ENCODE measurements at places on chromosomes 13 and 19.

DNA sequence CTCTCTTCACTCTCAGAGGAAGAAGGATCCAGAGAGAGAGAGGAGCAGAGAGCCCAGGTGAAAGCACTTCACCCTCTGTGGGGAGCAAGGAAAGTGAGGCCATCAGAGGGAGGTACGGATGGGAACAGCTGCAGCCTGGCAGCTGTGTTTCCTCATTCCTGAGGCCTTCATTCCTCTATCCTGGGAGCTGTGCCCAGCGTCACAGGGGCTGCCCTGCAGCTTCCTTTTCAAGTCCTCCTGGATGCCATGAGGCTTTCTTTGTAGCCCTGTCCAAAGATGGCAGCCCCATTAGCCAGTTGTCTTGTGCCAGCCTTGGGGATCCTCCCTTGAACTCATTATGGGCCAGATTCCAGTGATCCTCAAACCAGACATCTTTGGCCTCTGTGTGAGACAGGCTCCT is 76.8 kb upstream of the PCDH8 start:
- no peak for DNase-seq

- no peak for DNase-seq
These were observed 47.2 kb downstream of the SMARCA4 start for GRCh38 chr19:11007962-11008532.

DNA sequence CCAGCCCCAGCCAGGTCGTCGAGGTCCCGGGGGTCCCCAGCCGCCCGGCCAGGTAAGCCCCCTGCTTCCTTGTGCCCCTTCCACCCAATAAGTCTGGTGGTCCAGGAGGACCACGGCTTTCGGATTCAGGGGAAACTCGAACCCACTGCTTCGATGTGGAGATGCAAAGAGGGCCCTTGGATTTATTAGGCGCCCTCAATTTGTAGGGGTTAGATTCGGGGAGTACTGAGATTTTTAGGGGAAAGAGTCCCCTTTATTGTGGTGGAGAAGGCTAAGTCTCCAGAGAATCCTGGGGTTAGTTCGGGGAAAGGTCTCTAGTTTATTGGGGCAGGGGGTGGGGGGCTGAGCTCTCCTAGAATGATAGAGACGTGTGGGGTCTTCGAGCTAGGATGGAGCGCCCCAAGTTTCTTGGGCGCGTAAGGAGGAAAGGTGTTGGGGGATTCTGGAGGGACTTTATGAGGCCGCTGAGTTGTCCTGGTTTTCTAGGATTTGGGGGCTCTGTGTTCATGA is 3.8 kb upstream of the LTBP4 start:
- no peak for DNase-seq

DNA sequence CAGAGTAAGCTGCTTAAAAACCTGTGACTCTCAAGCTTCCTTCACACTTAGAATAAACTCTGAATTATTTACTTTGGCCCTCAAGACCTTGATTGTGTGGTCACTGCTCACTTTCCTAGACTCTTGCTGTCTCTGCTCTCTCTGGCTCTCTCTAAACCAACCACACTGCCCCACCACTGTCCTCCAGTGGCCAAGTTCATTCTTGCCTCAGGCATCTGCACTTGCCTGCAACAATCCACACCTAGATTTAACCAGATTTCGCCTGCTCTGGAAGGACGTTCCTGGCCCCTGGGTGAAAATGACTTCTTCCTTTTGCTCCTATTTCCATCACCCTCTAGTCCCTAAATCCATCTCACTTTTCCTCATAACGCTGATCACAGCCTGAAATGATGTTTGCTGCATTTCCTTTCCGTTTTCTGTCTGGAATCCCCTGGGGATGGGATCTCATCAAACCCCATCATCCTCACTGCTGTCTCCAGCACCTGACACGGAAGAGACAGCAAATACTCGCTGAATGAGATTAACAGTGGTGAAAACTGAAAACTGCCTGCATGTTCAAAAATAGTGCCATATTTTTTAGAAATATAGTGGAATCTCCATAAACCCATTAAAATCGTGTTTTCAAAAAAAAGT is 232.6 kb downstream of the UQCRFS1 start:
- no peak for DNase-seq

- no peak for DNase-seq
These were observed 374.6 kb upstream of the ARGLU1 start for GRCh38 chr13:106942563-106942962.

- no peak for DNase-seq
These were observed 1.2 kb upstream of the TMC4 start for GRCh38 chr19:54173951-54174834.

DNA sequence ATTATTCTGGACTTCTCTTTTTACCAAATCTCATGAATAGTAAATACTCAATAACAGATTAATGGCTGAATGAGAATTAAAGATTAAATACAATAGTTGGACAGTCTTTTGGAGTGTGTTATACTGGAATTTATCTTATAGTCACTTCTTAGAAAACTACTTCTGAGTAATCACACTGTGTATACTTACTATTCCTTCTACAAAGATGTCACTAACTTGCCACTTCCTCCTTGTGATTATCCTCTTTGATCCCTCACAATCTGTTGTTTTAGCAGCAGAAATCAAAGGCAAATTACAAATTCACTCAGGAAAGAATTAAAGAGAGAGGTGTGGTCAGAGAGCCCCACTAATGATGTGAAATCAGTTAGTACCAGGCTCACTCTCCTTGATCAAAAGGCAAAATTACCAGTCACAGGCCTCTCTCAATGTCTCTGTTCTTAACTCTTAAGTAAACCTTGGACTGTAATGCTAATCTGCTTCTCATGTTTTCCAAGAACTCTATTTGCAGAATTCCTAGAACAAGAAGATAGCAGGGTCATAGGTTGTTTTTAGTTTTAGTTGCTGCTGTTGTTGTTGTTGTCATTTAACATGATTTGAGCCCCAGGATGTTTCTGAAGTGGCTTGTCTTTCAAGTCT is 37.3 kb upstream of the FNDC3A start:
- no peak for DNase-seq

- no peak for DNase-seq
These were observed 52.5 kb downstream of the PDS5B start for GRCh38 chr13:32638739-32639138.

GRCh38 chr13:99657848-99658260 is 156.6 kb downstream of the TM9SF2 start:
- DNase-seq: no peak

- peak; percentile 42 for DNase-seq
These were observed 1531.7 kb upstream of the SPRY2 start for GRCh38 chr13:81872581-81872980.

DNA sequence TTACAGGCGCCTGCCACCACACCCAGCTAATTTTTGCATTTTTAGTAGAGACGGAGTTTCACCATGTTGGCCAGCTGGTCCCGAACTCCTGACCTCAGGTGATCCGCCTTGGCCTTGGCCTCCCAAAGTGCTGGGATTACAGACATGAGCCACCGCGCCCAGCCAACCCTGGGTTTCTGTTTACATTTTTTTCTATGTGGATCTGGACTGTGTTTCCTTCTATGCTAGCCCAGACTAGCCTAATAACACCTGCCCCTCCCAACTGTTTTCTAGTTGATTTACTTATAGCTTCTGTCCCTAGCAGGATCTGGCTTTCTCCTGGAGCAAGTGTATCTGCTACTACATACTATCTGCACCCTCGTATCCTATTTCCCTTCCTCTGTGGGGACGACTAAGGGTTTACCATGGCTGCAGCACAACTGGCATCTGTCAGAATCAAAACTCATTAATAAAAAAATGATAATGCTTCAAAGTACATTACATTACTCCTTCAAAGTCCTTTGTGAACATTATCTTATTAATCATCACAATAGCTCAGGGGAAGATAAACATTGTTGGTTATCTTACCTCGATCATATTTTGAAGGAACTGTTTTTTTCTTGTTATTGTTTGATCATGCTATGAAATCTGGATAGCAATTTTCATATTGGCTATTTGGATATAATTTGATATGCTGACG is 228.3 kb downstream of the KLF5 start:
- DNase-seq: no peak

GRCh38 chr13:108213946-108214345 is 1.4 kb downstream of the LIG4 start:
- DNase-seq: no peak

DNA sequence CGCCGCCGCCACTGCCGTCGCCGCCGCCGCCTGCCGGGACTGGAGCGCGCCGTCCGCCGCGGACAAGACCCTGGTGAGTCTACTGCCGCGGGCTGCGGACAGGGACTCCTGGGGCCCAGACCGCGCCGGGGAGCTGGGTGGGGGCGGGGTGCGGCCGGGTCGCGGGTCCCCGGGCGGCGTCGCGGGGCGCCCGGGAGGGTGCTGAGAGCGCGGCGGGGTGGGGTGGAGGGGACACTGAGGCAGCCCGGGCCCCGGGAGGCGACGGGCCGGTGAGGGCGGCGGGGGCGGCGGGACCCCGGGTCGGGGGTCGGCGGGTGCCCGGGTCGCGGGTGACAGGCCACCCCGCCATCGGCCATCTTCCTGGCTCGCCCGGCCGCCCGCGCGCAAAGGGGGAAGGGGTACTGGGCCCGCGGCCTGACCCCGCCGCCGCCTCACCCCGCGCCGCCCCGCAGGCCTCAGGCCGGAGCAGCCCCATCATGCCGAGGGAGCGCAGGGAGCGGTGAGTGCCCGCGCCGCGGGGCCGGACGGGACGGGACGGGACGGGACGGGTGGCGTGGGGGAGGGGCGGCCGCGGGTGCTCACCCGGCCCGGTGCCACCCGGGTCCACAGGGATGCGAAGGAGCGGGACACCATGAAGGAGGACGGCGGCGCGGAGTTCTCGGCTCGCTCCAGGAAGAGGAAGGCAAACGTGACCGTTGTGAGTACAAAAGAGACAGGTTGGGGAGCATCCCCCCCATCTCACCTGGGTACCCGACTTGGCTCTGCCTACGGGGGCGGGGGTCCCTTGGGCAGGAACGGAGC is 489 bp downstream of the CCNE1 start:
- DNase-seq: peak; percentile 45

- DNase-seq: no peak
These were observed 8.4 kb upstream of the ZNF587 start for GRCh38 chr19:57841122-57841763.

DNA sequence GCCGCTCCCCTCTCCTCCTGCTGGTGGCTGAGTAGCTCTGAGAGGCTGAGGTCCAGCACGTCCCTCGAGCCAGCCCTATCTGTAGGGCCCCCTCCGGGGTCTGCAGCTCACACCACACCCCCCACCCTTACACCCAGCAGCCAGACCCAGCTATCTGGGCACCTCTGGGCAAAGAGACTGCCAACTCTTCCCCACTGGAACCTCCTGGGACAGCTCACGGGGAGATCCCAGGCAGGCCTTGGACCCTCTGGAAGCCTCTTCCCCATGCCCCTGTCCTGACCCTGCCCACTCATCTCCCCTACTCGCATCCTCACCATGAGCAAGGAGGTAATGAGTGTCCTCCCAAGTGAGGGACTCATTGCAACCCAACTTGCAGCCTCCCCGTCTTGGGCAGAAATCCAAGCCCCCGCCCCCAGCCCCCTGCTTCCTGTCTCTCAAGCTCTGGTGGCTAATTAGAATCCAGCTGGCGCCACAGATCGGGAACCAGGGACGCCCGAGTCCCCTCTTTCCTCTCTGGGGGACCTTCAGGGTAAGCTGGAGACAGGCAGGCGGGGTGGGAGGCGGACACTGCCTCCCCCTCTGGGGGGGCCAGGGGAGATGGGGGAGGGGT is 22.1 kb downstream of the ADGRL1 start:
- no peak for DNase-seq

DNA sequence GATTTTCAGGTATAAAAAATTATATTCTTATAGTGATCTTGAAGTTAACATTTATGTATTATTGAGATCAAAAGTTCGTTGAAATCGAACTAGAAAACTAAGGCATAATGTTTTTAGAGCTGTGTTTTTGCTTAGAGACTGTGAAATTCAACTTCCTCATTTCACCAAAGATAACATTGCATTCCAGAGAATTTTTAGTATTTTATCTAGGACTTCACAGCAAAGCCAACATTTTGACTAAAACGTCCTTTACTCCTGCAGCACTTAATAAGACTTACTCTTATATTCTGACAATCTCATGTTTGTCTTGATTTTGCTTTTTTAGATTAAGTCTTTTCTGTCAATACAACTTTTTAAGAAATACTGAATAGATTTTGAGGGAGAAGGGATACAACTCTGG is 4.7 kb downstream of the KCTD4 start:
- DNase-seq: no peak

- no peak for DNase-seq
These were observed 316.3 kb downstream of the TBC1D4 start for GRCh38 chr13:75165543-75166230.

- peak; percentile 86 for DNase-seq
These were observed 958 bp downstream of the CA11 start for GRCh38 chr19:48644839-48645619.

- no peak for DNase-seq
These were observed 304.7 kb upstream of the KLF12 start for GRCh38 chr13:74438901-74439300.

GRCh38 chr13:113095146-113096051 is 10.2 kb upstream of the F7 start:
- peak; percentile 78 for DNase-seq

DNA sequence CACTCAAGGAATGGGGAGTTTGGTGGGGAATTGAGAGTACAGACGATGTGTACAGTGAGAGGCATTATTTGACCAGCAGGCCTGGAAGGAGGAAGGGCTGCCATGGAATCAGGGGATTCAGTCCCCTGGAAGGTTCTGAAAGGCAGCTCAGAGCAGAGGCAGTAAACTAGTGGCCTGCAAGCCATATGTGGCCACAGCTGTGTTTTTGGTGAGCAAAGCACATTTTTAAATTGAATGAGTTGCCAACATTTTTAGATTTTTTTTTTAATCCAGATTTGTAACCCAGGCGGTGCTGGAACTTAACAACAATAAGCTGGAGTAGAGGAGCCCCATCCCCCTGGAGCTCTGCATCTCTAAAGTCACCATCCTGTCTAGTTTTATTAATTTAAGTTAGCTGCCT is 95.3 kb upstream of the IPO5 start:
- DNase-seq: no peak

GRCh38 chr13:97030705-97031452 is 36.6 kb upstream of the OXGR1 start:
- DNase-seq: peak; percentile 20

DNA sequence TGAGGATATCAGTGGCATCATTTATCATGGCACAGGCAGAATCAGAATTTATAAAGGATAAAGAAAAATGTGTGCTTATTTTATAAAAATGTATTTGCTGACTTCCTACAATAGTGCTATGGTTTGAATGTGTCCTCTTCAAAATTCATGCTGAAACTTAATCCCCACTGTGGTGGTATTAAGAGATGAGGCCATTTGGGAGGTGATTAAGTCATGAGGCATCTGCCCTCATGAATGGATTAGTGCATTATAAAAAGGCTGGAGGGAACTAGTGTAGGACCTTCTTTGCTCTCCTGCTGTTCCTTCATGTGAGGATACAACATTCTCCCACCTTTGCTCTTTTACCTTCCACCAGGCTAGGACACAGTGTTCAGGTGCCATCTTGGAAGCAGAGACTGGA is 212.8 kb downstream of the RFC3 start:
- DNase-seq: no peak
